ENCODE measurements at places on chromosomes 11 and 22. TPM values are rescaled to one million over a fixed set of nuclear protein-coding genes. Genes with fewer than 3 reads are reported as not detected.
A peak's percentile ranks its signal among the peaks of the same experiment; 100 is the strongest.

Gene PHOX2A
- polyA plus RNA-seq = 0.07 TPM

Gene MFNG
- 4.3 TPM for polyA plus RNA-seq

Gene CABP4
- polyA plus RNA-seq = 0.61 TPM

Gene OR52N4
- not detected for polyA plus RNA-seq

DNA sequence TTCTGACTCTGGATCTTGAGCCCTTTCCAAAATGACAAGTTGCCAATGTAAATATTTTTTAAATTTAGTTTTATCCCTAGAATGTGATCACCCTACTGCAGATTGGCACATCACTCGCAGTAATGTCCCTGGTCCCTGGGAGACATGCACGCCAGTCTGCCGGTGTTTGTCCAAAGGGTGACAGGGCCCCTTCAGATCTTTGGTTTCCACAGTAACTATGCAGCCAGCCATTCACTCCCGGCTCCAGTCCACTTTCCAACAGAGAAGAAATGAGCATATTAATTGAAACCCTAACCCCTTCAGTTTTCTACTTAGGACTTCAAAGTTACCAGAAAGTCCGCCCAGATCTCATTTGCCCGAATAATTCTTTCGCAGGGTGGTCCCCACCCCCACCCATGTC is 25.8 kb upstream of the RASSF10 start:
- no peak for DNase-seq

DNA sequence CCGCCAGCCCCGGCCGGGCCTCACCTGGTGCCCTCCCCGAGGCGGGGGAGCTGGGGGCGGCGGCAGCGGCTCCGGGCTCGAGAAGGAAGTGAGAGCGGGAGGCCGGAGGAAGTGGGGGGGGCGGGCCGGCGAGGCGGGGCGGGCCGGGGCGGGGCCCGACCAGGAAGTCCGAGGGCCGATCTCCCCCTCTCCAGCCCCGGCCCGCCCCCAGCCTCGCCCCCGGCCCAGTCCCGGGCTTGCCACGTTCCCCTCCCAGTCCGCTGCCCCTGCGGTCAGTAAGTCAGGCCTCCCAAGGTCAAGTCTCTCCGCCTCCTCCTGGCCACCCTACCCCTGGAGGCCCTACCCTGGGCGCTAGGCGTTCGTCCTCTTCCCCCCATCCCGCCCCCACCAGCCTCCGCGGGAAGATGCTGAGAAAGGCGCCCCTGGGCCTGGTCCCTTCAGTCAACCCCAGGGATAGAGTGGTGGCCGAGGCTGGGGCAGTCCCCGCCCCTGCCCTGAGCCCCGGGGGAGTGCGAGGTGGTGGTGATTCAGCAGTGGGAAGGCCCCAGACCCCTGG is at the start of gene RHOG:
TSS of gene RHOG (minus strand) at position 90 of the 556 bp plus-strand sequence. CDS start 12,821 bp downstream, outside the sequence.
- DNase-seq = peak; percentile 92

GRCh38 chr22:18156878-18157713 is 7.1 kb downstream of the USP18 start:
- peak; percentile 79 for DNase-seq

DNA sequence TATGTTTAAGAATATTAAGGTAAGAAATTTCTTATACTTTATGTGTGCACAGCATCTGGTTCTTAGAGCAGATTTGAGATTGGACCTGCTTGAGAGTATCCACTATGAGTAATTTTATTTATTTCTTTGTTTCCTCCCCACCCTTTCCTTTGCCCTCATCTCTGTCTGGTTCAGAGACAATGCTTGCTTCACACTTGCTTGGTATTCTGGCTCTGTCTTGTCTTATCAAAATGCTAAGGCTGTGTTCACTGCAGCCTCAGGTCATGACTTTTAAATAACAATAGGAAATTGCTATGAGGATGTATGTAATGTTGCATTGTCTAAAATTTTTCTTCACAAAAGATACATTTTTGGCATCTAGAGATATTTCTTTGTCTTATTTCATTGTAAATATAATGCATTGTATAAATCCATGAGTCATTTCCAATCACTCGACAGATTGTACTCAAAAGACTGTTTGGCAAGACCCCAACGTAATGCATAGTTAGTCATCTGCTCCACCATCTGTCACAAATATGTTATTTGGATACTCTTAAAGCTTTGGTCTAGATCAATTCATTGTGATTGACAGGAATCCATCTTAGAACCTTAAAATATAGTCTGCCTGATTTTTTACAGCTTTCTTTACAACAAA is 395.7 kb downstream of the AASDHPPT start:
- no peak for DNase-seq

GRCh38 chr11:62394825-62395538 is 23.9 kb upstream of the SCGB1A1 start:
- peak; percentile 76 for DNase-seq
